Sigmoid colon (tissue), 7 donors: ENCODE measurements at places on chromosomes 5 and 9.

- DNase-seq, result no peak
Observed at GRCh38 chr9:37984672-37985611, 81.0 kb upstream of the SLC25A51 start.

GRCh38 chr9:87888501-87888900 is 5.8 kb downstream of the SPATA31E1 start:
- DNase-seq, result peak; percentile 55

- no peak for DNase-seq
Observed at GRCh38 chr5:94522117-94522516, 96.3 kb downstream of the KIAA0825 start.

GRCh38 chr5:83375049-83375745 is 96.3 kb upstream of the VCAN start:
- DNase-seq, result no peak

DNA sequence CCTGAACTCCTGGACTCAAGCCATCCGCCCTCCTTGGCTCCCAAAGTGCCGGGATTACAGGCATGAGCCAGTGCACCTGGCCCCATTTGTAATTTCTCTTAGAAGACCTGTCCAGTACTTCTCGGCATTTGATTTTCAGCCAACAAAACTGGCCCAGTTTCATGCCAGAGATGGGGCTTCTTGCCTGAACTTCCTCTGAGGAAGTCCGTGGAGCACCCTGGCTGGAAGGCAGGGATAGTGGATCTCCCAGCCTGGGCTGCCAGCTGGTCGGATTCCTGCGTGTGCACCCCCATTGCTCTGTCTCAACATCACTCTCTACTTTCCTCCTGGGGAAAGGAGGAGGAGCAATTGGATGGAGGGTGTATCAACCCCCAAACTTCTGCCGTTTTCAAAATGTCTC is 39.0 kb downstream of the FAM78A start:
- peak; percentile 37 for DNase-seq

- no peak for DNase-seq
Observed at GRCh38 chr9:90038763-90039162, 434.0 kb downstream of the GADD45G start.

DNA sequence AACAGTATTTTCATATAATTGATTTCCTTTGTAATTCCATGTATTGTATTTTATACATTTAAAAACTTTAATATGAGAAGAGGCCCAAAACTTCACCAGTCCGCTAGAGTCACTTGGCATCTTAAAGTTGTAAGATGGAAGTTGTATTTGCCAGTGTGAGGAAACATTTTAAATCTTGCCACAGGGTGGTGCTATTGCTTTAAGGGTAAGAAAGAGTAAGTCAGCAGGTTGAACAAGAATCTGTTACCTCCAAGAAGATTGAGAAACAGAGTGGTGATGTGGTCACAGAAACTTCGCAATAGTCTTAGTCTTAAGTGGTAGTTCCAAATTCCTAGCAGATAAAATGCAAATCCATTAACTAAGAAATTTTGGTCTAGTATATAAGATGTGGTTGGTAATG is 39.8 kb upstream of the RANBP6 start:
- no peak for DNase-seq

DNA sequence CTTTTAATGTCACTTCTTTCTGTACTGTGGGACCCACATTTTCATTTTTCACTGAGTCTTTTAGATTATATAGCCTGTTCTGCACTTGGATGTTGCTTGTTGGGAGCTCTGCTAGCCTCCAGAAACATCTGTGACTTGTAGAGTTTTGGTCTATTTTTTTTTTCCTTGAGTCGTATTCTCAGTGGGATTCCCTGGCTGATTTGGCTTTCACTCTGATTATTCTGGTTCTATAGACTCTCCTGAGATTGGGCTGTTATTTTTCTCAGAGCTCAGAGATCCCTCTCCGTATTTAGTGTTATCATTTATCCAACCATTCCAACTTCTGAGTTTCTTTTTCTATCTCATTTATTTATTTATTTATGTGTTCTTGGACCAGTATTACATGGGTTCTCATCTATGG is 339.3 kb downstream of the FAM170A start:
- DNase-seq, result no peak

GRCh38 chr9:34374905-34375552 is 1.7 kb downstream of the MYORG start:
- no peak for DNase-seq

DNA sequence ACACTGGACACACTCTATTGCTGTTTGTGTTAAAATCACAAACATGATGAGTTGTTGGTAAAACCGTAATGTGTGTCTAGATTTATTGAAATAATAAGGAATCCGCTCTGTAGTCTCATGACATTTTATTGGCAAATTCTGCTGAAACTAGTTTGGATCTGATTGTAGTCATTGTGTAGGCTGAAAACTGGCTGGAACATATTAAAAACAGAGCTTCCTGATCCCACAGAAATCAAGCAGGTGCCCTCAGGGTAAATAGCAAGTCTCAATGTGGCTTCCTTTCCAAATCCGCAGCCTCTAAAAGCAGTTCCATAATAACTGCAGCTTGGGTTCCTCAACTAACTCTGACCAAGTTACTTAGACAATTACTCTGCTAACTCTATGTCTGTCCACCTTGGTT is 427.5 kb upstream of the KIF2A start:
- DNase-seq, result no peak

- DNase-seq, result no peak
Observed at GRCh38 chr9:1331546-1332038, 281.4 kb downstream of the DMRT2 start.

GRCh38 chr5:143226361-143226760 is 177.1 kb downstream of the NR3C1 start:
- DNase-seq, result no peak

- no peak for DNase-seq
Observed at GRCh38 chr5:96648023-96648422, 14.2 kb upstream of the CAST start.

DNA sequence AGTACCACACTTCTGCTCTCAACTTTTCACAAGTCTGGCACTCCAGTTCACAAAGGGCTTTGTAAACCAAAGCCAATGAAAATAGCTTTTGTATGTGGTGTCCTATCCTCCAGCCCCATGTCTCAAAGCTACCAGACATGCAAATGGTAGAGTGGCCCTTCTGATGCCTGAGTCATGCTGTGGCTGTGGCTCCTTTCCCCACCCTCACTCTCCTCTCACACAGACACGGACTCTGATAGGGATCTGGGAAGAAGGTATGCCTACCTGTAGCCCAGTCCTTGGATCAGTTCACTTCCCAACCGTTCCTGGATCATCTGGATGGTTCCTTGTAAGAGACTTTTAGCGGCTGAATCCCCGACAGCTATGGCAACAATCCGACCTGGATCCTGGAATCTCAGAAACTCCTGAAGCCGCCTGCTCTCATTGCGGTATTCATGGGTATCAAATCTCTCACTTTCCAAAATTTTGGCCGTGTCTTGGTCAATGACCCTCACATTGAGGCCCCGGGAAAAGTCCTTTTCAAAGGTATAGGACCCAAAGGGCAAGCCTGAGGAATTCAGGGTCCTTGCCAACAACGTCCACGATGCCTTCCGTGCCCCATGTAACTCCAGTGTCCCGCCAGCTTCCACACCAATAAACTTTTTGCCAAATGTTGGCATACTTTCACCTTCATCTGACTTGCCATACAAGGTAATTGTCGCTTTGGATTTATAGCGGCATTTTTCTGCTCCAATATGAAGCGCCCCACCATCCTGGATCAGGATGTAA is 23.4 kb downstream of the CEMIP2 start:
- DNase-seq, result no peak

- DNase-seq, result no peak
Observed at GRCh38 chr5:45410304-45410995, 285.7 kb downstream of the HCN1 start.

- DNase-seq, result no peak
Observed at GRCh38 chr5:64876203-64876602, 107.5 kb downstream of the CWC27 start.

DNA sequence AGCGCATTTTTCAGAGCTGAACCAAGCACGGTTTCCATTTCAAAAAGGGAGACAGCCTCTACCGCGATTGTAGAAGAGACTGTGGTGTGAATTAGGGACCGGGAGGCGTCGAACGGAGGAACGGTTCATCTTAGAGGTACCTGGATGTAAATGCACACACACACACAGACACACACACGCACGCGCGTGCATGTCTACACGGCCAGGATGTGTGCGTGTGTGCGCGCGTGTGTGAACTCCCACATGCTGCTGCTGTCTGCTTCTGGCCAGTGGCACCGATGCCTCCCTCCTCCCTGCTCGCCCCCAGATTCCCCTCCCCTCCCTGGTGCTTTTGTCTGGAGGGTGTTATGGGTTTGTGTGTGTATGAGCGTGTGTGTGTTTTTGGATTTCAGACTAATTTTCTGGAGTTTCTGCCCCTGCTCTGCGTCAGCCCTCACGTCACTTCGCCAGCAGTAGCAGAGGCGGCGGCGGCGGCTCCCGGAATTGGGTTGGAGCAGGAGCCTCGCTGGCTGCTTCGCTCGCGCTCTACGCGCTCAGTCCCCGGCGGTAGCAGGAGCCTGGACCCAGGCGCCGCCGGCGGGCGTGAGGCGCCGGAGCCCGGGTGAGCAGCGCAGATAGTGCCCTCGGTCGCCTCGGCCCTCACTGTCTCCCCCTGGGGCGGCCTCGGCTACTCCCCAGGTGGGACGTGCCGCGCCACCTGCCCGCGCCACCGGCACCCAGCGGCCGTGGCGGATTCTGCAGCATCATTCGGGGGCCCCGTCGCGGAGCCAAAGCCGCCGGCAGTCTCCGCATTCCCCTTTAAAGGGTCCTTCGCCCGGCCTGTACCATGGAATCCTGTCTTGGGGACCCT is at the start of gene NTRK2:
Gene NTRK2 (plus strand): TSS at position 442 of the 850 bp plus-strand sequence. CDS start 1,020 bp downstream, outside the sequence.
- no peak for DNase-seq

DNA sequence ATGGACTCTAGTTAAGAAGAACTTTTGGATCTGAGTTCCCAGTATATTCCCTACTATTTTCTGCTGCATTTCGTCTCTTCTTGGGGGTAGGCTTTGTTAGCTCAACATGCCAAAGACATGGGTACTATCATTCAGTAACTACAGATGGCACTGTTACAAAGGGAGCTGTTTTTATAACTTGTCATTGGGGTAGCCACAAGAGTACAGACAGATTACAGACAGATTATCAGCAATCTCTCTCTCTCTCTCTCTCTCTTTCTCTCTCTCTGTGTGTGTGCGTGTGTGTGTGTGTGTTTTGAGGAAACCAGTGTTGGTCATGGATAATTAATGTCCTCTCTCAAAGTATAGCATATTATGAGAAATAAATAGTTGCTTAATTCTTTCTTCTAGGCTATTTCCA is 116.1 kb downstream of the WDR70 start:
- no peak for DNase-seq

GRCh38 chr5:175561085-175561484 is 82.7 kb downstream of the SFXN1 start:
- no peak for DNase-seq

- no peak for DNase-seq
Observed at GRCh38 chr9:97749928-97750327, 52.8 kb upstream of the XPA start.

DNA sequence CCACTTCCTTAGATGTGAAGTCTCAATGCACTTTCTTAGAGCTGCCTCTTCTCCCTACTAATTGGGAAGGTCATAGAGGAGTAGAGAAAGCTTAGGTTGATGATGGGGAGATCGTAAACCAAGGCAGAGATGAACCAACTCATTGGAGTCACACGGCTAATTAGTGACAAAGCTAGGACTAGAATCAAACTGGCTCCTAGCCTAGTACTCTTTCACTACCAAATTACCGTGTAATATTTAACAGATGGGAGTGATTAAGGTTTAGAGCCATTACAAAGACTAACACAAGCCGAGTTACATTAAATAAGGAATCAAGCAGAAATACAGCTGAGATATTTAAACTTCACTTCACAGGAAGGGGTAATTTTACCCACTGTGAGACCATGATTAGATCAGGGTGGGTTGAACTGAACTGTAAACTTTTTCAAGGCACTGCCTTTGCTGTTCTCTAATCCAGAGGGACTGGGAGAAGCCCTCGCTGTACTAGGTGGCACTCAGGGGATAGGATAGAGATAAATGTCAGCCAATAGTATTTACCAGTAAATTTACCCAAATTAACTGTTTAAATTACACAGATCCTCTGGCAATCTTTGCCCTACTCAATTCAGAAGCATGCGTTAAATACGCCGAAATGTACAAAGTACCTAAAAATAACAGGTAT is 166.4 kb upstream of the PIK3R1 start:
- DNase-seq, result no peak

- DNase-seq, result no peak
Observed at GRCh38 chr5:45508135-45508534, 188.0 kb downstream of the HCN1 start.

- no peak for DNase-seq
Observed at GRCh38 chr5:128009403-128009802, 74.2 kb upstream of the SLC12A2 start.

- no peak for DNase-seq
Observed at GRCh38 chr9:10005206-10005605, 607.6 kb downstream of the PTPRD start.

DNA sequence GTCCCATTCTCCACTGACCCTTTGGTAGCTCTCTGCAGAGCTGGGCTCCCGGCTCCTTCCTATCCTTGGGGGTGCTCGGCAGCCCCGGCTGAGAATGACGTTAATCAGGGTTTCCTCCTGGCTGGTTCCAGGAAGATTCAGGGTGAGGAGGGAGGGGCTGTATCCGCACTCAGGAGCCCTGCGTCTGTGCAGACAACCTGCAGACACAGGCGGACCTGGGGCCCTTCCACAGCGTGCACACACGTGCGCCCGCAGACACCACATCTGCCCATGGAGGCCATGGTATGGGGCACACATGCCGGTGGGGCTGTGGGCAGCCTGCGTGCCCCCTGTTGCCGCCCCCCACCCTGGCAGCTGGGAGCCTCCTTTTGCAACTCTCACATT is 66.6 kb upstream of the RNU6ATAC start:
- DNase-seq, result no peak

DNA sequence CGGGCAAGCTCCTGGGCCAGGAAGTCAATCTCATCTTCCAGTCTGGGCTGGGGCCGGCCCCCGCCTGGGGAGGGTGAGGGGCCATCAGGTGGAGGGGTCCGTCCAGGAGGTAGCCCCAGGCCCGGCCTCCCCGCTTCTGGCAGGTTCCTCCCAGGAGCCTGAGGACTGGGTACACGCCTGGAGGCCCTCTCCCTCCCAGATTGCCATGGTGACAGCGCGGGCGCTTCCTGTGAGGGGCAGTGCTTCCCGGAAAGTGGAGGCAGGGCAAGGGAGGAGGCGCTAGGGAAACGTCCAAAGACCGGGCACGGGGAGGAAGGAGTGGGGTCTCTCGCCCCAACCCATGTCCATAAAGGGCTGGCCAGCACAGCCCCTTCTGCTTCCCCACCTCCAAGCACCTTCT is 4.9 kb downstream of the NPDC1 start:
- DNase-seq, result no peak

- DNase-seq, result no peak
Observed at GRCh38 chr9:76490249-76490990, 31.4 kb downstream of the GCNT1 start.

DNA sequence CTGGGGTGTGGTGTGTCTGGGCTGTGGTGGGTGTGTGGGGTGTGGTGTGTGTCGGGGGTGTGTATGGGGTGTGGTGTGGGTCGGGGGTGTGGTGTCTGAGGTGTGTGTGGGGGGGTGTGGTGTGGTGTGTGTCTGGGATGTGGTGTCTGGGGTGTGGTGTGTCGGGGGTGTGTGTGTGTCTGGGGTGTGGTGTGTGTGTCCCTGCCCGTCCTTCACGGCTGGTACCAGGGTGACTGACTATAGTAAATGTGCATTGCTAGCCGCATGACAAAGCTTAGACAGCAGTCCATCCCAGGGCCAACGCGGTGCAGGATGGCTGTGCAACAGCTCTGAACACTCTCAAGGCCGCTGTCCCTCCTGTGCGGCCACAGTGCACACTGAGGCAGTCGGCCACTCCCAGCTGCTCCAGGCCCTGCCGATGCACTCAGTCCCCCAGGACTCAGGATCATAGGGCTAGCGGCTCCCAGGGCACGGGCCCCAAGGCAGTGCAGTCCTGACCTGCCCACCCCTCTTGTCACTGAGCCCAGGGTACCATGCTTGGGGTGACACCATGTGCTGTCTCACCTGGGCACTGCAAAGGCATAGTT is 54.0 kb downstream of the SECISBP2 start:
- DNase-seq, result no peak
